ENCODE measurements at places on chromosomes 6 and 20. TPM values are rescaled to one million over a fixed set of nuclear protein-coding genes. Genes with fewer than 3 reads are reported as not detected.

EEF1E1 gene
- total RNA-seq: 37.8 TPM

EEF1A2 gene
- 0.12 TPM for total RNA-seq

SLC22A1 gene
- total RNA-seq: 0.25 TPM

PRPF6 gene
- 67.1 TPM for total RNA-seq

PACRG gene
- 0.32 TPM for total RNA-seq

OLIG3 gene
- not detected for total RNA-seq

MROH8 gene
- 3.0 TPM for total RNA-seq

LRP11 gene
- total RNA-seq: 6.5 TPM

RWDD2A gene
- total RNA-seq: 1.6 TPM

TRIM10 gene
- total RNA-seq: not detected

DDO gene
- not detected for total RNA-seq

OOEP gene
- total RNA-seq: 1.5 TPM

NKX2-4 gene
- not detected for total RNA-seq

FOXS1 gene
- total RNA-seq: not detected

KCNQ5 gene
- total RNA-seq: 3.9 TPM

PXT1 gene
- 0.40 TPM for total RNA-seq

EPPIN gene
- not detected for total RNA-seq

APMAP gene
- 38.7 TPM for total RNA-seq

CALHM6 gene
- 10.3 TPM for total RNA-seq

EPHA7 gene
- total RNA-seq: not detected

SEL1L2 gene
- not detected for total RNA-seq

BCAS1 gene
- 0.06 TPM for total RNA-seq

MOXD1 gene
- not detected for total RNA-seq

LY6G5C gene
- total RNA-seq: 1.7 TPM

PREX1 gene
- total RNA-seq: 81.0 TPM

PNLDC1 gene
- total RNA-seq: 0.17 TPM

OR2J3 gene
- not detected for total RNA-seq

MCHR2 gene
- total RNA-seq: not detected

TFAP2D gene
- total RNA-seq: not detected

ZSCAN31 gene
- 0.56 TPM for total RNA-seq

MAVS gene
- total RNA-seq: 34.8 TPM

ADGRF5 gene
- not detected for total RNA-seq

EYS gene
- not detected for total RNA-seq

SLC22A7 gene
- not detected for total RNA-seq

HCK gene
- total RNA-seq: not detected

ADGRG6 gene
- 0.52 TPM for total RNA-seq

ZSCAN12 gene
- 7.5 TPM for total RNA-seq

SLC22A3 gene
- not detected for total RNA-seq

NHLRC1 gene
- not detected for total RNA-seq

PXMP4 gene
- 21.8 TPM for total RNA-seq

HAO1 gene
- total RNA-seq: not detected

ESR1 gene
- 1.00 TPM for total RNA-seq

ZNF334 gene
- total RNA-seq: 0.71 TPM

MYLK4 gene
- total RNA-seq: 0.62 TPM
